Activated T-helper 2 cell treated with anti-CD3 and anti-CD28 coated beads, Interferon-gamma antibody, Interleukin-2, Interleukin-4, amounts not matched to agents 10 μg/mL and 5 μg/mL and 100 μg/mL, durations not matched to agents 14 hours and 24 hours and 36 hours (primary cell): ENCODE measurements at places on chromosomes 13 and 19. TPM values are rescaled to one million over a fixed set of nuclear protein-coding genes. Genes with fewer than 3 reads are reported as not detected.

Gene FFAR2
- total RNA-seq, result not detected in 2 replicates

- peaks cover 57% of the 10 kb centered on the region for H3K36me3 ChIP-seq
- H3K4me3 ChIP-seq, result no peak overlapping the region
- no peaks in the 10 kb centered on the region for H3K27me3 ChIP-seq
These were observed 4.7 kb downstream of the RPL28 start for GRCh38 chr19:55390461-55390880.

DNA sequence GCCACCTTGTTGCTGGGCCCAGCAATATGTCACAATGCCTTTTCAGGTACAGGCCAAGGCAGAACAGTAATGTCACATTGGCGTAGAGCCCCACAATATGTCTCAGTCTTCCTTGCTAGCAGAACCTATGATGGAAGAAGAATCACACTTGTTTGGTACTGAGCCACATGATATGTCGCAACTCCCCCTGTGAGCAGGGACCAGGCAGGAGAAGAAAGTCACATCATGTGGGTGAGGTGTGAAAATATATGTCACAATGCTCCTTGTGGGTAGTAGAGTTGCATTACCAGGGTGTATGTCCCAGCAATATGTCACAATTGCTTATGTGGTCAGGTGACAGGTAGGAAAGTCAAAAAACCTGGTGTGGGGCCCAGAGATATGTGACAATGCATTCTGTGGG, 7.1 kb upstream of the ZNF91 start:
- H3K36me3 ChIP-seq, result no peaks in the 10 kb centered on the region
- no peaks in the 10 kb centered on the region for H3K4me1 ChIP-seq
- DNase-seq, result no peak
- no peak overlapping the region for H3K27ac ChIP-seq
- no peak overlapping the region for H3K4me3 ChIP-seq

- no peak for DNase-seq
- no peaks in the 10 kb centered on the region for H3K27me3 ChIP-seq
- no peak overlapping the region for H3K4me3 ChIP-seq
- H3K36me3 ChIP-seq, result no peaks in the 10 kb centered on the region
- peaks cover 3% of the 10 kb centered on the region for H3K4me1 ChIP-seq
- no peak overlapping the region for H3K27ac ChIP-seq
These were observed 34.3 kb upstream of the TNFSF11 start for GRCh38 chr13:42539670-42540069.

DNA sequence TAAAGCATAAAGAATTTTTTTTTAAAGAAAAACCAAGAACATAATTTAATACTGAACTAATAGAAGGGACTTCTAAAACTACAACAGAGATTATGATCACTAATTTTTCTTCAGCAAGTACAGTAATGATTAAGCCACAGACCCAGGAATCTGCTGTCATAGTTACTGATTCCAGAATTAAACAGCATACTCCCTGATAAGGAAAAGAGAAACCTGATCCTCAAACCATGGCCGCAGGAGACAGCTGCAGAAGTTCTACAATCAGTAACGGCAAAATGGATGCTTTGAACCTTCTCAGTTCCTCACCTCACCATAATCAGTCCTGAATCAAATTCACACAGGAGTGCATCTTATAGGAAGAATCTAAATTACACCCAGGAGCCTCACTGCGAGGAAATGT, 939.0 kb upstream of the SLITRK1 start:
- H3K4me3 ChIP-seq, result no peak overlapping the region
- no peaks in the 10 kb centered on the region for H3K36me3 ChIP-seq
- no peak for DNase-seq
- H3K4me1 ChIP-seq, result no peaks in the 10 kb centered on the region

DNA sequence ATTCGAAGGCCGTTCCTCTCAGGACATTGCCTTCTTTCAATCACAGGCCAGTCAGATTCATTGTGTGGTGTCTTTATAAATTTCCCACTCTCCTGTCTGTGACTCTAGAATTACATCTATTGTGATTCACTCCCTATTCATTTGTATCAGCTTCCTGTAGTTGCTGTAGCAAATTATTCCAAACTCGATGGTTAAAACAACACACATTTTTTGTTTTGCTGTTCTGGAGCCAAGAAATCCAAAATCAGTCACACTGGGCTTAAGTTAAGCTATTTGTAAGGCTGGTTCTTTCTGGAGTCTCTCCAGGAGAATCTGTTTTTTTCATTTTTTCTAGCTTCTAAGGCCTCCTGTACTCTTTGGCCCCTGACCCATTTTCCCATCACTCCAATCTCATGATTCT, 1487.0 kb upstream of the SLC10A2 start:
- no peaks in the 10 kb centered on the region for H3K4me1 ChIP-seq
- DNase-seq, result no peak
- no peak overlapping the region for H3K27ac ChIP-seq
- H3K4me3 ChIP-seq, result no peak overlapping the region

Gene URAD
- not detected in 2 replicates for total RNA-seq

- H3K36me3 ChIP-seq, result no peaks in the 10 kb centered on the region
- H3K27ac ChIP-seq, result no peak overlapping the region
- peak overlapping the region; percentile 60 for H3K4me3 ChIP-seq
- no peak for DNase-seq
These were observed 808 bp downstream of the SLITRK5 start for GRCh38 chr13:87671753-87672605.

DNA sequence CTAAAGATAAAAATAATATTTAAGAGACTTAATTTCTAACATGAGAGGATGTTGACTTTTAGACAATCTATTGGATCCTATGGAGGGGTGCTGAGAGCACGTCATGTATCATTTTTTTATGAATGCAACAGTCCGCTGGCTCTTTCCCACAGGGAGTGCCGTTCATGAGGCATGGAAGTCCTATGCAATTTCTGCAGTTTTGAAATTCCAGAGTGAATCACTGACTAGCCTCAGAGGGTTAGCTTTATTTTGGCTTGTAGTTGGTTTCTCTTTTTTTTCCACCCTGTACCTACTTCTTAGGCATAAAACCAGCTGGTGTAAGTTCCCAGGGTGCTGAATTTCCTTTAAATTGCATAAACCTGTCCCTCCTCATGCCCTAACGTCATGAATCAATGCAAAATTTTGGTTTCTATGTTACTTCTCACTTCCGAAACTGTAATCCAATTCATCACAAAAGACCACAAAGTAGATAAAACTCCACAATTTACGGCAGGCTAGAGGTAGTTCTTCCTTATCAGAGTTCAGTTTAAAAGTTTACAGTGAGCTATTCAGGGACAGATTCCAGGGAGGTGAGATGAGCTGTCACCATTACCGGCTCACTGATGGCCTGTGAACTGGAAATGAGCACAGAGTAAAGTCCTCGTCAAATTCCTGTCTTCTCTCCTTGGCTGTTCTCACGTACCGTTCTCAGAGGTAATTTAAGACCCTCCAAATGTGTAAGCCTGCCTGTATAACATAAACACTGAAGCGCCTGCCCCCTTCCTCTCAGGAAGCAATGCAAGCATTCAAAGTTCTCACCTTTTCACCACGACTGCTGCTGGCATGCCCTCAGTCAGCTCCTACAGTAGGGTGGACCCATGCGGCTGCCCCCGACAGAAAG, 216.6 kb upstream of the SLC10A2 start:
- H3K4me1 ChIP-seq, result no peaks in the 10 kb centered on the region
- DNase-seq, result no peak
- H3K4me3 ChIP-seq, result no peak overlapping the region
- no peak overlapping the region for H3K27ac ChIP-seq
- no peaks in the 10 kb centered on the region for H3K27me3 ChIP-seq
- H3K36me3 ChIP-seq, result no peaks in the 10 kb centered on the region

GRCh38 chr13:107459430-107459829, 755.9 kb downstream of the LIG4 start:
- no peaks in the 10 kb centered on the region for H3K27me3 ChIP-seq
- H3K4me1 ChIP-seq, result no peaks in the 10 kb centered on the region
- no peaks in the 10 kb centered on the region for H3K36me3 ChIP-seq
